Astrocyte (in vitro differentiated cells and primary cell): ENCODE measurements at places on chromosomes 12 and 14.

GRCh38 chr12:6684609-6685008 is 4.6 kb downstream of the ZNF384 start:
- no peak for DNase-seq

DNA sequence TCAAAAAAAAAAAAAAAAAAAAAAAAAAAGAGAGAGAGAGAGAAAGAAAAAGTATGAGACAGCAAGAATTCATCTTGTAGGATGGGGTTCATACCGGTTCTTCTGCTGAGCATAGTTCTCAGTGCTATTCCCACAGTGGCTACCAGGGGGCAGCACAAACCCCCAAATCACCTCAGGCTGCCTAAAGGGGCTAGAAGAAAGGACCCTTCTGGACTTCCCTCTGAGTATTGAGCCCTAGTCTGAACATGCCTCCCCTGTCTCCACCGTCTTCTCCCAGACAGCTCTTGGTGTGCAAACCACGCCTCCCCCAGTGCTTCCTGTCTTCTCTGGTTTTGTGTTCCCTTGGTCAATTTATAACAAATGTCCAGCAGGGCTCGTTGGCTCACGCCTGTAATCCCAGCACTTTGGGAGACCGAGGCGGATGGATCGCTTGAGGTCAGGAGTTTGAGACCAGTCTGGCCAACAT is 31.3 kb upstream of the SMUG1 start:
- peak; percentile 36 for DNase-seq

DNA sequence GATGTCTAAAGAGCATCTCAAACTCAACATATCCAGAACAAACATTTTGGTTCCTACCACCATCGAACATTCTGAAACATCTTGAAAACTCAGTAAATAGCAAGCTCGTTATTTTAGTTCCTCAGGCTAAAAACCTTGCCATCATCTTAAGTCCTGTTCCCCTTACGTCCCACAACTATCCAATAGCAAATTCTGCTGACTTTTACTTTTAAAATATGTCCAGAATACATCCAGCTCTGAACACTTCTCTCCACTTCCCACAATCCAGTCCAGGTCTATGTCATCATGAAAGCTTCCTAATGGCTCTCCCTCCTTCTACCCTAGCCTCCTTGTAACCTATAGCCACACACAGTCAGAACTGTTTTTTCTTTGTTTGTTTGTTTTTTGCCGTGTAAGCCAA is 279.9 kb downstream of the IPO8 start:
- no peak for DNase-seq

DNA sequence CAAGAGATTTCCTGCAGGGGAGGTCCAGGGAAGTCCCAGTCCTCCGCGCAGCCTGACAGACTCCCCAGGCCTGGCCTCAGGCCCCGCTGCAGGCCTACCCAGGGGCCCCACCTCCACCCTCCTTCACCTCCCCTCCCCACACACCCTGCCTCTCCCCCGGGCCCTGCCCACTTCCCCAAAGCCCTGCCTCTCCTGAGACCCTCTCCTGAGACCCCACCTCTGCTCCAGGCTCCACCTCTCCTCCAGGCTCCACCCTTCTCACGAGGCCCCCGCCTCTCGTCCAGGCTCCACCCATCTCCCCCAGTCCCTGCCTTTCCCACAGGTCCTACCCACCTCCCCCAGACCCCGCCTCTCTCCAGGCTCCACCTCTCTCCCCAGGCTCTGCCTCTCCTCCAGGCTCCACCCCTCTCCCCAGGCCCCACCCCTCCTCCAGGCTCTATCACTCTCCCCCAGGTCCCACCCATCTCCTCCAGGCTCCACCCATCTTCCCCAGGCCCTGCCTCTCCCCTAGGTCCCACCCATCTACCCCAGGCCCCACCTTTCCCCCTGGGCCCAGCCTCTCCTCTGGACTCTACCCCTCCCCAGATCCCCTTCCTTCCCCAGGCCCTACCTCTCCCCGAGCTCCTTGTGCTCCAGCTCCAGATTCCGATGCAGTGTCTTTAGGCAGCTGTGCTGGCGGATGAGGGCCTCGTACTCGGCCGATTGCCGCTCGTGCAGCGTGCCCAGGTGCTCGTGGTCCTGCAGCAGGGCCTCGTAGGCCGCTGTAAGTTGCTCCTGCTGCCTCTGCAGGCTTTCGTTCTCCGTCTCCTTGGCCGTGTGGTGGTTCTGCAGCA is 58.8 kb upstream of the GPR68 start:
- no peak for DNase-seq

- peak; percentile 95 for DNase-seq
These were observed at the start of gene AJUBA for GRCh38 chr14:22982477-22983245. TSS of gene AJUBA (minus strand) at chr14:22982551. CDS start at chr14:22982266, 285 bp downstream.

- DNase-seq = no peak
These were observed 145.4 kb upstream of the SFSWAP start for GRCh38 chr12:131565267-131566015.

- DNase-seq = no peak
These were observed 4.2 kb upstream of the SP7 start for GRCh38 chr12:53340398-53340797.

DNA sequence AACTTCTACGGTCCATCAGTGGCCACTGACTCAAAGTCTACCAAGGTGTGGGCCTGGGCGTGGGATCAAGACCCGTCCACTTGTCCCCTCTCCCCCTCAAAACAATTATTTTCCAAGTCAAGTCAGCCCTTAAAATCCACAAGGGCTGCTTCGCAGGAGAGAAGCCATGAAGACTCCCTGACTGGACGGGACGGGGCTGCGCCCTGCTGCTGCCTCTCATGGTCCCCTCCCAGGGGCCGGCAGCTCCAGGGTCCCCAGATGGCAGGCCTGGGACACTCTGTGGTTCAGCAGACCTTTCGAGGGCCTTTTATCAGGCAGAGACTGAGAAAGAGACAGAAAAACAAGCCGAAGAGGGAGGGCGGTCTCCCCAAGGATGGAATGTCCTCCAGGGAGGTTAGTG is 10.8 kb downstream of the NGB start:
- no peak for DNase-seq

DNA sequence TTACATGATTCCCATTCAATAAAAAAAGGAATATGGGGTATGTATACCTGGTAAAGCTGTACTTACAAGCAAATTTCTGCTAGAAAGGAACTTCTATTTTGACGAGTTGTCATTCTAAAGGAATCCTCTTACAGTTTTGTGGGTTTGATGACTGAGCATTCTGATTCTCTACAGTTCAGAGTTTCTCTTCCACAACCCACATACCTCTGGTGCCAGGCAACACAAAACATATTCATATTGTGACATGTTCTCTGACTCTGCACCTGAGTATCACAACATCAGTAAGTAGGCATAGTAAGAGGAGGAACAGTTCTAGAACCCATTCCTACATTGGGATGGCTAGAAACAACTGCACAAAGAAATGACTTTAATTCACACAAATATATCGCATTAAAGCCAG is 636.6 kb downstream of the MED13L start:
- peak; percentile 54 for DNase-seq

- DNase-seq = no peak
These were observed 102.2 kb downstream of the MYF5 start for GRCh38 chr12:80818878-80819277.

GRCh38 chr12:132043216-132043615 is 93.5 kb downstream of the EP400 start:
- no peak for DNase-seq

DNA sequence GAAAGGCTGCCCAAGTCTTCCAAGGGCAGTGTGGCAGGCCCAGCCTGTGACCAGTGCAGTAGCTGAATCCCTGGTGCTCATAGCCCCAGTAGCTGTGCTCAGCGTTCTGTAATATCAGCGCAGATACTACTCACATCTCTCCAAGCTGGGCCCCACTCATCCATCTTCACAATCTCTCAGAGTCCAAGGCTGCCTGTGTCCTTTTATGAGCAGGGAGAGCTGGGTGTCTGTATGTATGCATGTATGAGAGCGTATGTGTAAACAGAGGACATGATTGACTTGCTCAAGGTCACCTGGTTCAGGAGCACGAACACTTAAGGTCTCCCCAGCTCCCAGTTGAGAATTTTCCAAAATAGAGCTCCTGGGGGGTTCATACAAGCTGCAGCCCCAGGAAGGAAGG is 5.4 kb downstream of the AQP6 start:
- DNase-seq = no peak

GRCh38 chr12:112992541-112993398 is 14.5 kb downstream of the OAS2 start:
- DNase-seq = peak; percentile 27

DNA sequence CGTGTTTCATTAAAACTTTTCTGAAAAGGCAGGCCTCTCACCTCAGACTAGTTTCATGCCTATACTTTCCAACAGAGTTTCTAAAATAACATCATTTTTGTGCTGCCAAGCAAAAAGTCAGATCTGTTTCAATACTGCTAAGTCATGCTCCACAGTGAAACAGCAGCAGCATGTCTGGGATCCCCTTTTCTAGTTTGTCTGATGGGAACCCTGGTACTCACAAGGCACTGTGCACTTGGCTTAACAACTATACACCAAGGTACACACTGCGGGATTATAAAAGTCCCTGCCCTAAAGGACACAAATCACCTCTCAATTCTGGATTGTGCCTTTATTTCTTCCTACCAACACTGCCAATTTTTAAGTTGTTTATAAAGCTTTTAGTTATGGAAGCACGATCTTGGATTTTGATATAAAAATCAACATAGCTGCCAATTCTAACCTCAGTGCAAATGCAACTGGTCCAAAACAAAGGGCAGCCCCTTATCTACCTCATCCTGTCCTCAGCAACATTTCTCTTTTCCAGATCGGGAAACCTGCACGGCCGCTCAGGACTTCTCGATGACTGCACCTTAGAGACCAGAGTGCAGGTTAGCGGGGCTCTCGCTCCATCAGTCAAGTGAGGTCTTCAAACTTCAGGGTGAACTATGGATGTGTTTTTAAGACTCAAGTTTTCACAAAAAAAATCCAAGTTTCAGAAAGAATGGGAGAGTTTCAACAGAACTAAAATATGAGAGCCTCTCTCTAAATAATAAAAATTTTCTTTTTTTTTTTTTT is 1.7 kb upstream of the EIF5 start:
- no peak for DNase-seq

DNA sequence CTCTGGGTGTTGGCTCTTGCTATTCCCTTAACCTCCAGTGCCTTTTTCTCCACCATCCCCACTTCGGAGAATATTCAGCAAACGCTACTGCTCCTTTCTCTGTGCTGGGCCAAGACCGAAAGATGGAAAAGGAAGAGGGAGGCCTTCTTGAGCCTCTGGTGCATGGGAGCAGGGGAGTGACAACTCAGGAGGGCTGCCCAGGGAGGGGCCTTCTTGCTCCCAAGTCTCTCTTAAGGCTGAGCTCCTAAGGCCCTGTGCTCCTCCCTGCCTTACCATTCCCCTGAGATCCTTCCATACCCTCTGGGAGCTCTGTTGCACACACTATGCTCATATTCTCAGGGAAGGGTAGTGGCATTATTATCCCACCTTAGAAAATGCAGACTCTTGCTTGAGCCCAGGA is 34.9 kb downstream of the SH2B3 start:
- no peak for DNase-seq

DNA sequence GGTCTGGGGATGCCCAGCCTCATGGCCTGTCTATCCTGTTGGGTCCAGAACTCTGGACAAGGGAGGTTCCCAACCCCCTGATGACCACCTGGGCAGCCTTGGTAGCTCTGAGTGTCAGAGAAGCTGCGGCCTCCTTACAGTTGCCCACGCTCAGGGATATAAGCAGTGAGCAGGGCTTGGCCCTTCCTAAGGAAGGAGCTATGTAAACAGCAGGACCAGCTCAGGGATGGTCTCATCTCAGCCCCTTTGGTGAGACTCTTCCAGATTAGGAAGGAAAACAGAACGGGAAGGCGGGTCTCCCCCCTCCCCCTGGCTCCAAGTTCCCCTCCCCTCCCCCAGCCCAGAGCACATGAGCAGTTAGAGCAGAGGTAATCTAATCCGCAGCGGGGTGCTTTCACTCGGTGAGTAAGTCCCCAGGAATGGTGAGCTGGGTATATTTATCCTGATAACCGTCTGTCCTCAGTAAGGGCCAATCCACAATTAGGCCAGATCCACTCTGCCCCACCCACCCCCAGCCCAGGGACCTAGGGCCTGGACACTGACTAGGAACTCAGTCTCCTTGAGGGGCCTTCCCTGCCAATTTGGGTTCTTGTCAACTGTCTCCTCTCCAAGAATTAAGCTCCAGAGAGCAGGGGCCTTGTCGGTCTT is 29.5 kb upstream of the RPLP0 start:
- DNase-seq = peak; percentile 95

- DNase-seq = peak; percentile 76
These were observed 14.6 kb downstream of the CAPS2 start for GRCh38 chr12:75315518-75315917.

DNA sequence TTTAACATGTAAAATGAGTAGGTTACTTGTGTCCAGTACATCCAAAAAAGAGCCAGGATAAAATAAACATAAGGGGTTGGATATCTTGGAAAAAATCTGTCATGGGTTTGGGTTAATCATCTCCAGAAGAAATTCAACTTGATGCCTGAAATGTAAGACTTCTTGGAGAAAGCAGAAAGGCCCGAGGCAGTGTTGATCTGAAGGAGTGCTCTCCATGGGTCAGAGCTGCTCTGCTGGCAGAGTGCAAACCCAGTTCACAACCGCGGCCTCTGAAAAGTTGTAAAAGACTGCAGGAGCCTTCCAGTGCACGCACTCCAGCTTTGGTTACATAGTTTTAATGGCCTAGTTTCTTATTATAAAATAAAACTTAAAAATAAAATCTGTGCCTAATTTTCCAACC is 97.3 kb upstream of the ALX1 start:
- no peak for DNase-seq

DNA sequence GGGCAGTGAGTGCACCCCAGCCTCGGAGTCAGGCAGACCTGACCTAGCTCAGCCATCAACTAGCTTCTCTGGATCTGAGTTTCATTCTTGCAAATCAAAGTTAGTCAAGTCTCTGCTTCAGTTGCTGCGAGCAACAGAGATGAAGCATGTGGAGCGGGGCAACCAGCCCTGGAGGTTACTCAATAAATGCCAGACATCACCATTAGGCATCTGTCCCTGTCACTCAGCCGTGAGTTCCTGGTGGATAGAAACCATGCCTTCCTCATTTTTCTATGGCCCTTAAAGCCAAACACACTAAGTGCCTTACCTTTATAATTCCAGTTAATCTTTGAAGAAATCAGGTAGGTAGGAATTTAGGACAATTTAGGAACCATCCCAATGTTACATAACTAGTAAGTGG is 19.3 kb downstream of the RFX4 start:
- no peak for DNase-seq

DNA sequence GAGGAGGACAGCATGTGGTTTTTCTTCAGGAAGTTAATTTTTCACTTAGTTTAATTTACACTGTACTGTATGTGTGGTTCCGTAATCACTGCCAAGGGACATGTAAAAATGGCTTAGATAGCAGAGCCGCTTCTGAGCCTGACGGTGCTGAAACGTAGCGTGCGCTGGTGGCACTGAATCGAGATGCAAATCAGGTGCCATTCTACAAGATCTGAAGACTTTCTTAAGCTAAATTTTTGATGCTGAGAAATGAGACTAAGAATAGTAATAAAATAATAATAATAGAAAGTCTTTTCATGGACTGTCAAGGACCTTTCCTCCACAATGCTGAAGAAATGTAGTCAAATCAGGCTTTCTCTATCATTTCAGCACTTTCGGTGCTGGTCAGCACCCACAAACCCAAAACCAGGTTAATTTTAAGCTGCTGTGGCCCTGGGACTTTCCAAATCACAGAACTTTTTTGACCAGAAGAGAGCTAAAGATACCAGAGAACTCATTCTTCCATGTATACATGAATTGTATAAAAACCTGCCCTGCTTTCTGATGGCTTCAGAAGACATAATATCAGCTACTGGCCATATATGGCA is 183.3 kb upstream of the LMO3 start:
- DNase-seq = no peak

- no peak for DNase-seq
These were observed 69.6 kb upstream of the CAPRIN2 start for GRCh38 chr12:30824311-30824710.
